ENCODE measurements at places on chromosomes 4 and X.

- no peak for DNase-seq
These were observed 1492.2 kb upstream of the TENM3 start for GRCh38 chr4:180751009-180751408.

DNA sequence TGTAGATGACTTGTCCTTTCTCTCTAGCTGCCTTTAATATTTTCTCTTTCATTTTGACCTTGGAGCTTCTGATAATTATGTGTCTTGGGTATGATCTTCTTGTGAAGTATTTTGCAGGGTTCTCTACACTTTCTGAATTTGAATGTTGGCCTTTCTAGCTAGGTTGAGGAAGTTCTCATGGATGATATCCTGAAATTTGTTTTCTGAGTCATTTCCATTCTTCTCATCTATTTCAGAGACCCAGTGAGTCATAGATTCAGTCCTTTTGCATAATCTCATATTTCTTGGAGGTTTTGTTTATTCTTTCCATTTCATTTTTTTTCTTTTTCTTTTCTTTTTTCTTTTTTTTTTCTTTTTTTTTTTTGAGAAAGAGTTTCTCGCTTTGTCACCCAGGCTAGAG lies 585.7 kb upstream of the PABPC4L start:
- DNase-seq = peak; percentile 18

DNA sequence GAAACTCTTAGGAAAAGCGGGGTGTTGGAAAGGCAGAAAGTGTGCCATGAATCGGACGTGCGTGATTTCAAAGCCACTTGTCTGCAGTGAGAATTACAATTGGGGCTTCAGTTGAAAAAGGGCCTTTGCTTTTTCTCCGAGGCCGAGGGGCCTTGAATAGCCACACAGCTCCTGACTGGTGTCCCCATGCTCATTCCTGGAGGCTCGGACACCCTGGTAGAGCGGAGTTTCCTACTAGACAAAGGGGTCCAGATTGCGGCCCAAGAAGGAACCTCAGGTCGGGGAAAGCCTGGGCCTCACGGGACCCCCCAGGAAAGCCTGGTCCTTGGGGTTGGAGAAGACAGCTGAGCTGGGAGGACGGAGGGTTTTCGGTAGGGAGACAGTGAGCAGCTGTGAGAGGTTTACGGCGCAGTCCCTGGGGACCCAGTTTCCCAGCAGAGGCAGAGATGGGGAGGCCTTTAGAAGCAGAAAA lies 3.0 kb upstream of the SHOX start:
- DNase-seq = no peak

DNA sequence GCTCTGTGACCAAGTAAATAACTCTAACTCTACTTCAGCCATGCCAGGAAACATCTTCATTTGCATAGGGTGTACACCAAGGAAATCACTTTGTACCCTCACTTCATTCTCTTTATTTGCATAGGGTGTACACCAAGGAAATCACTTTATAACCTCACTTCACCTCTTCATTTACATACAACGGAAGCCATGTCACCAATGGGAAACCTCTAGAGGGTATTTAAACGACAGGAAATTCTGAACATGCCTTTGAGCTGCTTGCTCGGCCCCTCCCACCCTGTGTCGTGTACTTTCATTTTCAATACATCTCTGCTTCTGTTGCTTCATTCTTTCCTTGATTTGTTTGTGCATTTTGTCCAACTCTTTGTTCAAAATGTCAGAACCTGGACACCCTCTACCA lies 848.1 kb upstream of the FRG1 start:
- DNase-seq = no peak

DNA sequence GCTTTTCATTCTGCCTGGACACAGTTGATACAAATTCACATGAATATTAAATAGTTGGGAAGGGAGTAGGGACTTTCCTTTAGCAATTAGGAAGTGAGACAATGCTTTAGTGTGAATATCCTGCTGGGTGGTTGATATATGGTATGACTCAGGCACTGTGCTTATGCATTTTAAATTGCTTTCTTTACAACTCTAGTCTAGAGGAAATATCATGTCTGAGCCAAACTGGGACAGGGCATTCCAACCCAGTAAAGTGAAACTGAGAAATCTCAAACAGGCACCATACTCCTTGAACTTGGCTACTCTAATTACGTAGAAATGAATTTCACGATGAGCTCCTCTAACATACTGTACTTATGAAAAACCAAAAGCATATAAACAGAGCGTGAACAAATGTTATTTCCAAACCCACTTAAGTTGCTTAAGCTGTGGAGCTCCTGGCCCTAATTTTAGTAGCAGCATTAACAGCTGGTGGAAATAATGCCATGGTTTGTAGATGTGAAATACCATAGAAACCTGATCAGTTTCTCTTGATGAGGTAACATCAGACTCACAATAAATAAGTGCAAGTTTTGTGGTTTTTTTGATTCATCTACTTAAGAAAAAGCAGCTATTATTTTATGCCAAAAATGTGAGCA lies 242.9 kb upstream of the GK2 start:
- peak; percentile 64 for DNase-seq

GRCh38 chr4:169099771-169100180 lies 89.7 kb upstream of the CBR4 start:
- no peak for DNase-seq

DNA sequence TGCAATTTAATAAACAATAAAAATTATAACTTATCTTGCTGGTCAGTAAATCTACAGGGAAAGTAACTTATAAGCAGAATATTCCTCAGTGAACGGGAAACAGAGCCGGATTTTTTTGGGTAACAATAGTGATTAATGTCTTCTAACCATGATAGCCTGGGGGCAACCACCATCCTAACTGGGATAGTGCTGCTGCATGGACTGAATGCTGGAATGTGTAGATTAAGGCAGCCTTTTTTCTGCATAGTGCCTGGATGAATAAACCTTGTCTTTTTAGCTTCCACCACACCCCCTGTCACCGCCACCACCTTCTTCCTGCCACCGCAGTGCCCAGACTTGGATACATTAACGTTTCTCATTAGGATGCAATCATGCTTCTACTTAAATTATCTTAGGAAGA lies 83.6 kb upstream of the LNX1 start:
- DNase-seq = no peak

DNA sequence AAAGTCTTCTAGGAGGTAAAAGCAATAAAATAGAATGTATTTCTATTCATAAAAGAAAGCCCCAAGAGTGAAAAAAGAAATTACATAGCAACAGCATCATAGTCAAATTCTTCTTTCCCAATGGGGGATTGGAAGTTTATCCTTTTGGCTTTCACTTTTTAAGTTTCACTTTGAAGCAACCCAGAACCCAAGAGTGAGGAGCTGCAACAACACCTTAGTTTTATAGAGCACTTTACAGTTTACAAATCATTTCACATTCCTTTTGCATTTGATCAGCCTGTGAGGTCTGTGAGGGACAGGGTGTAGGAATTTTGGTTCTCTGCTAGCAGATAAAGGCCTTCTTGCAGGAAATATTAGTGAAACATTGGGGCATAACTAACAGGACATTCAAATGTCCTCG lies 112.0 kb upstream of the NDP start:
- DNase-seq = no peak

DNA sequence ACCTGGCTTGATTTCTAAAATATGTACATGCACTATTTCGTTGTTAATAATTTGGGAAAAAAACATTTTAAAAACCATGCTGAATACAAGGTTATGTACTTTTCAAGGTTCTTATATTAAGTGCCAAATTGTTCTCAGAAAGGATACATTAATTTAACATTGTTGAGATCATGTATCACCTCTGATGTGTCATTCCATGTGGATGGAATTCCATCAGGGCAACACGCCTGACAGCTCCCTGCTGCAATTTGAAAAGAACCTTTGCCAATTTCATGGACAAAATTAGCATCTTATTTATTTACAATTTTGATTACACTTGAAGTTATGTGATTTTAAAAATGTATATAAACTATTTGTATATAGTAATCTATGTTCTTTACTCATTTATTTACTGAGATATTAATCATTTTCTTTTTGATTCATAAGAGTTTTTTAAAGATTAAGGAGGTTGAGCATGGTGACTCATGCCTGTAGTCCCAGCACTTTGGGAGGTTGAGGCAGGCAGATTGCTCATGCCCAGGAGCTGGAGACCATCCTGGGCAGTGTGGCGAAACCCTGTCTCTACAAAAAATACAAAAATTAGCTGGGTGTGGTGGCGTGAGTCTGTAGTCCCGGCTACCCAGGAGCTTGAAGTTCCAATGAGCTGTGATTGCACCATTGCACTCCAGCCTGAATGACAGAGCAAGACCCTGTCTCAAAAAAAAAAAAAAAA lies 142.8 kb downstream of the ENPP6 start:
- DNase-seq = peak; percentile 8

GRCh38 chr4:1338752-1339414 lies 8.1 kb upstream of the UVSSA start:
- DNase-seq = no peak

- DNase-seq = no peak
These were observed 3.3 kb downstream of the ING2 start for GRCh38 chr4:183507925-183508696.

DNA sequence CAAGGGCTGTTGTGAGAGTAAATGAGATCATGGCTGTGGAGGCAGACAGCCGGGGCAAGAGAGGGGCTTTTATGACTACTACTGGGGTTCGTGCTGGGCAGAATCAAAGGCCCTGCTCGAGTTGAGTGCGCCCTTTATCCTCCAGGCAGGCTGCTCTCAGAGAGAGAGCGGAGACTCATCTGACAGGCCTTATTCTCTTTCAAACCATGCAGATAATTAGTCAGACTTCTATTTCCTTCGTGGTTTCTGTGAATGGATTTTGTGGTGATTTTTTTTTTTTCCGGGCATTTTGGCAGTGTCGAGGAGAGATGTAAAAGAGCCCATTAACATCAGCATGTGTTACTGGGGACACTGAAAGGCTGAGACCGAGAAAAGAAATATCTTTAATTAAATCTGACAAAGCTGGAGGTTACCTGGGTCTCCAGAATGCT lies 73.6 kb downstream of the MED28 start:
- DNase-seq = no peak

GRCh38 chrX:107729558-107730297 lies 45.9 kb downstream of the TSC22D3 start:
- no peak for DNase-seq

DNA sequence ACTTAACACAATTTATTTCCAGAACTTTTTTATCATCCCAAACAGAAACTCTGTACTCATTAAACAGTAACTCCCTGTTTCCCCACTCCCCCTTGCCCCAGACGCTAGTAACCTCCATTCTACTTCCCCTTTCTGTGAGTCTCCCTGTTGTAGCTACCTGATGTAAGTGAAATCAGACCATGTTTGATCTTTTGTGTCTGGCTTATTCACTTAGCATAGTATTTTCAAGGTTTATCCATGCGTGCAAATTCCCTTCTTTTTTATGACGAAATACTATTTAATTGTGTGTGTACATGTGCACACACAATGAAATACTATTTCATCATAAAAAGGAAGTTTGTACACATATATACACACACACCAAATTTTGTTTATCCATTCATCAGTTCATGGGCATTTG lies 5.2 kb downstream of the PKD2 start:
- no peak for DNase-seq

DNA sequence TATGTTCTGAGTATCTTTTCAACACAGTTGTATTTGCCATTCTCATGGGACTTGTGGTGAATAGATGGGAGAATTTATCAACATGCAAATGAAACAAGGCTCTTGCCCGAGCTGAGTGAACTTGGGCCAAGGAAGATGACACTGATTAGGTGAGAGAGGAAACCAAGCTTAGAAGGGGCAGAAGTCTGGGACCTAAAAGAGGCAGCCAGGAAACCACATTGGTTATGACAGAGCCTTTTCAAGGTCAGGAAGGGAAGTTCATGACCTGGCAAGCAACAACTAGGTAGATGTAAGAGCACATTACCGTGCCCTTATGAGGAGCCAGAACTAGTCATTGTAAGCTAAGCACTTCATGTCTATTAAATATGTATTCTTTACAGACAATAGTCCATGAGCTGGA lies 590.3 kb downstream of the PACRGL start:
- DNase-seq = no peak

GRCh38 chr4:25128671-25129070 lies 31.6 kb downstream of the SEPSECS start:
- DNase-seq = peak; percentile 23

DNA sequence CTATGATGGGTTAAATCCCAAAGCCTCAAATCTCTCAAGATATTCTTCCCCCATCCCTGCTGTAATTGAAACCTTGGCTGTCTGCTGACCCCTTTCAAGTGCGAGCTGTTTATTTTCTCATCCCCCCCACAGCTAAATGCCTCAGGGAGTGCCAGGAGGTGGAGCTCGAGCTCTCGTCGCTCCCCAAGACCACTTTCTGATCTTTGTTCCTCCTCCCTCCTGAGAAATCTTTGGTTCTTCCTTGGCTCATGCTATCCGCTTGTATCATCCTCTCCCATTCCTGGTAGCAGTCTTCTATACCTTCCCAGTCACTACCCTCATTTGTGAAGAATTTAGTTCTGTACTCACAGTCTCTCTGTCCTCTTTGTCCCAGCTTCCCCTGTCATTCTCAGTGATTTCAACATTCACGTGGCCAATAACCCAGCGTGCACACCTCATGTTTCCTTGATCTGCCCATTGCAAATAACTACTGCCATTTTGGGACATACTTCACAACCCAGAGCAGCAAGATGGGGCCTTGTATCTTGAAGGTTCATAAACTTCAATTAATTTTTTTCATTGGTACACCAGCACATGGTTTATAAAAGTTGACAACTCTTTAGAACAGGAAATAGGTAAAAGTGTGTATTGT lies 9.2 kb upstream of the SLC25A43 start:
- DNase-seq = no peak

DNA sequence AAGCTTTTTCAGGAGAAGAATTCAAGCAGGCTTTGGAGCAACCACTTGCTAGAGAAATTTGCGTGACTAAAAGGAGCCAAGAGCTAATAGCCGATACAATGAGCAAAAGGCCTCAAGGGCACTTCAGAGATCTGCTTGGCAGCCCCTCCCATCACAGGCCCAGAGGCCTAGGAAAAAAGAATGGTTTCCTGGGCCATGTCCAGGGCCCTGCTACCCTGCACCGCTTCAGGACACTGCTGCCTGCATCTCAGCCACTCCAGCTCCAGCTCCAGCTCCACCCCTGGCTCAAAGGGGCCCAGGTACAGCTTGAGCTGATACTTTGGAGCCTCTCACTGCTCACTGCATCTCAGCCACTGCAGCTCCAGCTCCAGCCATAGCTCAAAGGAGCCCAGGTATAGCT lies 98.9 kb downstream of the FAM13A start:
- DNase-seq = no peak

- no peak for DNase-seq
These were observed 33.3 kb upstream of the ETNPPL start for GRCh38 chr4:108796173-108796572.

DNA sequence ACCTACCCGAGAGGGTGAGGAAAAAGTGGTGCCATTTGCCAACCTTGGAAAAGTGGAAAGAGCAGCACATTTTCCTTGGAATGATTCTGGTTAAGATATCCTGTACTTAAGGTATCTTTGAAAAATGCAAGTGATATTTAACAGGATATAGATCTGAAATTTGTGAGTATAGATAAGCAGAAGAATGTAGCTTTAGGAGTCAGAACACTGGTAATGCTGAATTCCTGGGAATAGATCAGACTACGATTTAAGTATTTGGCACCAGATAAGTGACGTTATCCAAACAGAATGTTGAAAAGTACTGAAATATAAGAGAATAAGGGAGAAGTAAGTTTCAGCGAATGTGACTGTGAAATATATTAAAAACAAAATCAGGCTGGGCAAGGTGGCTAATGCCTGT lies 210.1 kb downstream of the PCDH7 start:
- DNase-seq = no peak

Measured in foreskin keratinocyte (primary cell).